ENCODE measurements at places on chromosomes 2 and 18. TPM values are rescaled to one million over a fixed set of nuclear protein-coding genes. Genes with fewer than 3 reads are reported as not detected.

The ANKAR gene
- 7.3 TPM for total RNA-seq

The GYPC gene
- total RNA-seq: 195 TPM

The CREG2 gene
- not detected for total RNA-seq

The MC2R gene
- total RNA-seq: not detected

The GPR155 gene
- 13.3 TPM for total RNA-seq

The NEB gene
- 0.52 TPM for total RNA-seq

Data from CD8-positive, alpha-beta T cell (primary cell).